ENCODE measurements at places on chromosomes 1 and 21. TPM values are rescaled to one million over a fixed set of nuclear protein-coding genes. Genes with fewer than 3 reads are reported as not detected.

- H3K4me3 ChIP-seq: no peak overlapping the region
- no peaks in the 10 kb centered on the region for H3K4me1 ChIP-seq
- H3K36me3 ChIP-seq: no peaks in the 10 kb centered on the region
- no peak for DNase-seq
- H3K27me3 ChIP-seq: no peaks in the 10 kb centered on the region
Measured at GRCh38 chr1:191260056-191260455, 782.4 kb upstream of the BRINP3 start.

DNA sequence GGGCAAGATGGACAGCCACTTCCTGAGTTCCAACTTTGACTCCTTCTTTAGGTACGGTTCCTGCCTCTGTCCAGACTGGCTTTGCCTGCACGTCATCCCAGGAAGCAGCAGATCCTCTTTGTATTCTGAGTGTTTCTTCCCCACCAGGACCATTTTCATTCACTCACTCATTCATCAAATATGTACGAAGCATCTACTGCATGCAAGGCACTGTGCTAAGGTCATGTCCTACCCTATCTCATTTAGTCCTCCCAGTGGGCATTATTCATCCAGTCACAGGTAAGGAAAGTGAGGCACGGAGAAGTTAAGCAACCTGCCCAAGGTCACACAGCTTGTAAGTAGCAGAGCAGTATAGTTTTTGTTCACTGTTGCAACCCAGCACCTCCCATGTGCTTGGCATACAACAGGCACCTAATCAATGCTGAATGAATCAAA, 13.9 kb downstream of the CRYBG2 start:
- H3K36me3 ChIP-seq: no peaks in the 10 kb centered on the region
- H3K27me3 ChIP-seq: peaks cover 35% of the 10 kb centered on the region
- no peak overlapping the region for H3K27ac ChIP-seq
- no peak for DNase-seq

The PPIAL4G gene
- total RNA-seq: 0.04 TPM

DNA sequence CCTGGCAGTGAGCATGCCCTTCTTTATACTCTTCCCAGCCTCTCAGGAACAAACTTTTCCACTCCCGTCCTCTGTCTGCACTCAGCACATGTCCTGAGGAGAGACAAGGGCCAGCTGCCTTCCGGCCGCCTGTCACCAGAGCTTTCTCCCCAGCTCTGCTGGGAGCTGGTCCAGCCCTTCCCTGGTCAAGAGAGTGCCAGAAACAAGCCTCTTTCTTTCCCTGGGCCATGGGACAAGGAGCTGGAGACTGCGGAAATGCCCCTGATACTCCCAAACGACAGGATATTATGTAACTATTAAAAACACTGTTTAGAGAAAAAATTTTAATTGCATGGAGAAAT, 10.4 kb downstream of the LAMB3 start:
- peak; percentile 94 for DNase-seq
- peak overlapping the region; percentile 91 for H3K27ac ChIP-seq
- no peaks in the 10 kb centered on the region for H3K36me3 ChIP-seq
- peaks cover 2% of the 10 kb centered on the region for H3K27me3 ChIP-seq
- no peak overlapping the region for H3K4me3 ChIP-seq
- H3K4me1 ChIP-seq: peaks cover 56% of the 10 kb centered on the region

- H3K36me3 ChIP-seq: no peaks in the 10 kb centered on the region
- peaks cover 11% of the 10 kb centered on the region for H3K27me3 ChIP-seq
- no peak overlapping the region for H3K4me3 ChIP-seq
- H3K4me1 ChIP-seq: no peaks in the 10 kb centered on the region
- no peak for DNase-seq
Measured at GRCh38 chr1:30618335-30618747, 105.0 kb downstream of the MATN1 start.

DNA sequence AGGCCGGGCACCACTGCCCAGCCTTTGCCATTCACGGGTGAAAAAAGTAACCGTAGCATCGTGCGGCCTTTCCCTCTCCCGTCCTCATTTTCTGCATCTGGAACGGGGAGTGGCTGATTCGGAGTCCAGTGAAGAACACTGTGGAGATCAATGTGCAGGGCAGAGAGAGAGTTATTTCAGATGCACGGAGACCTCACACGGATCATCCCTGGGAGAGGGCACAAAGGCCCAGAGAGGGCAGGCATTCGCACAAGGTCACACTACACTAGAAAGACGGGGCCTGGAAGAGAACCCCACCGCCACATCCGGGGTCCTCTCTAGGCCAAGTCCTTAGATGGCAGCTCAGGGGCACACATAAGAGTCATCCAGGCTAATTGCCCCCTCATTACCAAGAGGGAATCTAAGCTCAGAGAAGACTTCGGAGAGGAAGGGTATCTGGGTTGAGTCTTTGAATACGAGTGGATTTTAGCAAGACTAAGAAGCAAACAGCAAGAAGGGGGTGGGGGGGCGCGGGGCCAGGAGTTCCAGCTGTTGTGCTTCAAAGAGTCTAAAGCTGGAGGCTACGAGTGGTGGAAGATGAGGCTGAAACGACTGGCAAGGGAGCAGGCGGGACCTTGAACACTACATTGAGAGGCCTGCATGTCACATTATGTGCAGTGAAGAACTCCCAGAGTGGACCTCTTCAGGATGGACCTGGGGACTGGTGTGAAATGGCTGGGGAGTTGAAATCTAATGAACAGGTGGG, 857 bp downstream of the GPX7 start:
- peak overlapping the region; percentile 56 for H3K4me3 ChIP-seq
- peak; percentile 66 for DNase-seq
- H3K27me3 ChIP-seq: no peaks in the 10 kb centered on the region
- peak overlapping the region; percentile 91 for H3K27ac ChIP-seq
- peaks cover 37% of the 10 kb centered on the region for H3K36me3 ChIP-seq
- H3K4me1 ChIP-seq: peaks cover 54% of the 10 kb centered on the region

- no peak for DNase-seq
- H3K4me1 ChIP-seq: peaks cover 42% of the 10 kb centered on the region
- H3K36me3 ChIP-seq: no peaks in the 10 kb centered on the region
Measured at GRCh38 chr1:155125511-155125945, 2.1 kb upstream of the EFNA1 start.

DNA sequence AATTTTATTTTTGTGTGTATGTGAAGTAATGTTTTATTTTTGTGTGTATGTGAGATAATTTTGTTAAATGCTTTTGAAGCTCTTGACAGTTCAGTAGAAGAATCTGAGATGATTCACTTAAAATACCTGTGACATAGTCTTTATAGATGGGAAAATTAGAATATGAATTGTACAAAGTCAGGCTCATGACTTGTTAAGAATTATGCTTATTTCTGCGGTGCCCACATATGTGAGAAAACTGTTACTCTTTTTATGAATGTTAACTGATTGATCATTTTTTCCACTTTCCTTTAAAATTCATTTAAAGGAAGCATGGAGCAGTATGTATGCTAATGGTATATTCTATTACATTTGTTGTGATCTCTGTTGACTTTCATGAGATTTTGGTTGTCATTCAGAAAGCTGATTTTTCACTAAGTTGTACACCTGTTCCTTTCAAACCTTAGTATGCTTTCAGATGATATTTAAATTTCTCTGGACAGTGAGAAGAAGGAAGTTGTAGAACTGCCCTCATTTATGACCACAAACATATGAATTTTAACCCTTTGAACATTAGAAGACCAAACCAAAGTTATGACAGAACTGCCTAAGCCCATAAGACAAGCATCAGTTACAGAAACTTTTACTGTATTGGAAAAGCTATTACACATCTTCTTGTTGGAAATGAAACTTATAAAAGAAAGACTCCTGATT, 110.1 kb downstream of the POU2F1 start:
- H3K4me1 ChIP-seq: no peaks in the 10 kb centered on the region
- H3K27me3 ChIP-seq: no peaks in the 10 kb centered on the region
- H3K27ac ChIP-seq: no peak overlapping the region

DNA sequence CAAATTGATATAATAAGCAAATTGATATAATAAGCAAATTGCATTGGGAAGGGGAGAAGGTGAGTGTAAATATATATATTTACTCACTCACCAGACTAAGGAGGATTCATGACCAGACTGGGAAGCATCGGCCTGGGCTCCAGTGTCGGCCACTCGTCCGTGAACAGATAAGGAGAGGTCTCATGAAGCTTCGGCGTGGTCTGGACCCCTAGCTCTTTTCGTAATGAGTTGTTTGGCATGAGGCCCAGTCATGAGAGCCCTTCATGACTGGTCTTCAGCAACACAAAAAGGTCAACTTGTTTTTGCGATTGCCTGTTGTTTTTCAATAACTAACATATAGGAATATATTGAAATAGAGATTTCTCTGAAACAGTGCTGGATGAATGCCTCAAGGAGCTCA, 222.9 kb upstream of the KCNK2 start:
- no peaks in the 10 kb centered on the region for H3K27me3 ChIP-seq
- no peaks in the 10 kb centered on the region for H3K36me3 ChIP-seq
- H3K4me3 ChIP-seq: no peak overlapping the region
- no peaks in the 10 kb centered on the region for H3K4me1 ChIP-seq
- no peak overlapping the region for H3K27ac ChIP-seq

- H3K4me3 ChIP-seq: no peak overlapping the region
- no peaks in the 10 kb centered on the region for H3K4me1 ChIP-seq
- no peak for DNase-seq
- H3K36me3 ChIP-seq: no peaks in the 10 kb centered on the region
- H3K27me3 ChIP-seq: no peaks in the 10 kb centered on the region
Measured at GRCh38 chr21:15301014-15301413, 236.2 kb upstream of the NRIP1 start.

The PLD5 gene
- 1.7 TPM for total RNA-seq

The NUDT4B gene
- 0.98 TPM for total RNA-seq

DNA sequence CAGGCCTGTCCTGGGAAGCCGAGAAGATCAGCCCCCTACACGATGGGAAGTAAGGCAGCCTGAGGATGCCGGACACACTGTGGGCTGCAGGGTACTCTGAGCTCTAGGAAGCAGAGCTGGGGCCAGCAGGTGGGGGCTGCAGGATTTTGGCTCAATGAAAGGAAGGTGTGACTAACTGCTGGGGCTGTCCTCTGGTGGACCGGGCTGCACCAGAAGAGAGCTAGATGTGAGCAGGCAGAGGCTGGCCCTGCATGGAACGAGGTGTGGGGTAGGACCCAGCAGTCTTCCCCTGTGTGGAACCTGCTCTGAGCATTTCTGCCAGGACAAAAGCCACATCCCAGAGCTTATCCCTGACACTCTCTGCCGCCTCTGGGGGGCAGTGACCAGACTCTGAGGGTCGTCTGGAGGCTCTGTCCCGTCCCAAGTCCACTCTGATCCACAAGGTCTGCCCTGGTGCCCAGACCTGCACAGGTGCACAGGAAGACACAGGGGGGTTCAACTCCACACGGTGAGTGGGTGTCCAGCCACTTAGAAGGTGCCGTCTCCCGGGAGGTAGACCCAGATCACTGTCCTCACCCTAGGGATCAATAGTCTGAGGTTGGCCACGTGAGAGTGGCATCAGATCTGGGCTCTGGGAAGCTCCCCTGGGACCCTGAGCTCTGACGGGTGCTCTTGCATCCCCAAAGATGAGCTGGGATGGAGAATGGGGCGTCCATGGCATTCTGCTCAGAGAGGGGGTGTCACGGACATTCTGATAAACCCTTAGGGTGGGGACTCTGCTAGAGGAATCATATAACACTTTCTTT, 187.6 kb upstream of the VAMP3 start:
- no peak for DNase-seq
- peaks cover 4% of the 10 kb centered on the region for H3K4me1 ChIP-seq
- no peak overlapping the region for H3K27ac ChIP-seq
- H3K4me3 ChIP-seq: no peak overlapping the region

- DNase-seq: no peak
- no peaks in the 10 kb centered on the region for H3K4me1 ChIP-seq
- H3K27ac ChIP-seq: peak overlapping the region; percentile 4
Measured at GRCh38 chr1:83101406-83101805, 897.5 kb downstream of the TTLL7 start.

GRCh38 chr1:85756864-85757263, 48.6 kb upstream of the ZNHIT6 start:
- H3K4me3 ChIP-seq: no peak overlapping the region
- no peaks in the 10 kb centered on the region for H3K27me3 ChIP-seq
- DNase-seq: no peak

DNA sequence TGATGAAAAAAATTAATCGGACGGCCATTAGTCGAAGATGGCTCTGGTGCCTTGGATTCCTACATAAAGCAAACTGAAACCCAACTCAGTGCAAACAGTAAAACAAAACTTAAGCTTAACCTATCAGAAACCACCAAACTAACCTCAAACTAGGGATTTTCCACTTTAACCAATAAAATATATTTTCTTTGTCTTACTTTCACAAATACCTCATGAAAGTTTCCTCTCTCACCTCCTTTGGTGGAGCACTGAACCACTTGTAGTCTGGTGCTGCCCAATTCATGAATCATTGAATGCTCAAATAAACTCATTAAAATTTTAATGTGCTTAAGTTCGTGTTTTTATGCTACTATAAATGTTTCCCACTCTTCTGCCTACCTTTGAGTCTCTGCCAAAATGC, 7.0 kb downstream of the ADORA3 start:
- no peaks in the 10 kb centered on the region for H3K36me3 ChIP-seq
- H3K27ac ChIP-seq: no peak overlapping the region
- no peaks in the 10 kb centered on the region for H3K4me1 ChIP-seq

- DNase-seq: peak; percentile 16
- peaks cover 5% of the 10 kb centered on the region for H3K4me1 ChIP-seq
- no peaks in the 10 kb centered on the region for H3K36me3 ChIP-seq
- peaks cover 3% of the 10 kb centered on the region for H3K27me3 ChIP-seq
- no peak overlapping the region for H3K27ac ChIP-seq
Measured at GRCh38 chr1:29621826-29622435, 385.6 kb downstream of the PTPRU start.

- H3K27me3 ChIP-seq: no peaks in the 10 kb centered on the region
- H3K36me3 ChIP-seq: peaks cover 22% of the 10 kb centered on the region
- H3K4me1 ChIP-seq: peaks cover 9% of the 10 kb centered on the region
Measured at GRCh38 chr1:15963968-15964648, 11.8 kb downstream of the ZBTB17 start.

GRCh38 chr1:2539312-2539907, 9.3 kb upstream of the HES5 start:
- no peaks in the 10 kb centered on the region for H3K36me3 ChIP-seq
- H3K4me1 ChIP-seq: peaks cover 42% of the 10 kb centered on the region
- H3K27ac ChIP-seq: no peak overlapping the region
- DNase-seq: no peak
- H3K27me3 ChIP-seq: peaks cover 37% of the 10 kb centered on the region

The KAZN gene
- total RNA-seq: 5.1 TPM

Data from muscle of leg (tissue), 16 donors.